NCI-H446 (cell line): ENCODE measurements at places on chromosomes 5 and 9.

GRCh38 chr9:86069206-86069869 lies 30.0 kb downstream of the GOLM1 start:
- no peak for DNase-seq

DNA sequence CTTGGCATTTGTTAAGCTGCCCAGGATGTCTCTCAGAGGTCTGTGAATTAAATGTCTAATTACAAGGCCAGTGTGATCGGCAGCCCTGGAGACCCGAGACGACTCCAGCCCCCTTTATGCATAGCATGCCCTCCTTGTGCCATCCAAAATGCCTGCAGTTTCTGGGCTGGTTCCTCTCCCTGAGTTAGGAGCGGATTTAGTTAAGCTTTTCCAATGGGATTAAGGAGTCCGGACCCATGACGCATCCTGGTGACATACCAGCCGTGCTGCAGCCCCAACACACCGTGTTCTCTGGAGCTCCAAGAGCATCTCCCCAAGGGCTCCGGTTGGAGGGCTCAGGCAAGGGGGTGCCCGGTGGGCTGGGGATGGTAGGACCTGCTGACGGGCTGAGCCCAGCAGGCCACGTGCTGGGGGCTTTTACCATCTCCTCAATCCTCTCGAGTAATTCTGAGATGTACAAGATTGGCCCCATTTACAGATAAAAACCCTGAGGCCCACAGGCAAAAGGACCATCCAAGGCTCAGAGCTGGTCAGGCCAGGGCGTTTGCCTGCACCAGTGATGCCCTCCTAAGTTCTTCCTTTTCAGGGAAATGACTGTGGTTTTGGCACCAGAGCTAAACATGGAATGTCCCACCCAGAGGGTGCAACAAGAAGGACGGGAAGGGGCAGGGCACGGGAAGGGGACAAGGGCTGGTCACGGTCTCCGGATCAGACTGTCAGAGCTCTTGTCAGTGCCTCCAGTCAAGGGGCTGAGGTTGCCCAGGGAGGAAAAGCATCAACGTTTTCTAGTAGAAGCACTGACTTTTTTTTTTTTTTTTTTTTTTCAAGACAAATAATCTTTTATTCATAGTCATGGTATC lies 82.6 kb upstream of the PHYKPL start:
- DNase-seq, result no peak

DNA sequence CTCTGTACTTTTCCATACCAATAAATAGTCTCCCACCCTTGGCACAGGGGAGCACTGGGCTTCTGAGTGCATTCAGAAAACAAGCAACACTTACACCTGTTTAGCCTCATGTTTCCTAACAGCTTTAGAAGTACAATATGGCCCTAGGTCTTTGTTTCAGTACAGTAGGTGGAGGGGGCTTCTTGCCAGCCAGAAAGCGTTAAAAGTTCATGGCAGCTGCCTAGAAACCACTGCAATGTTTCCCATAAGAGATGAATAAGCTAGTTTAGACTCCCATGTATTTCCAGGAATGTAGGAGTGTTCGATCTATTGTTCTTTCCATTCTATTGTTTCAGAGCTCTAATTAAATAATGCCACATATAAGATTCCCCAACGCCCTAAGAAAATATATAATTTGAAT lies 444.8 kb downstream of the ARHGEF28 start:
- no peak for DNase-seq

- no peak for DNase-seq
Measured at GRCh38 chr5:170716396-170716795, 67.1 kb upstream of the GABRP start.

DNA sequence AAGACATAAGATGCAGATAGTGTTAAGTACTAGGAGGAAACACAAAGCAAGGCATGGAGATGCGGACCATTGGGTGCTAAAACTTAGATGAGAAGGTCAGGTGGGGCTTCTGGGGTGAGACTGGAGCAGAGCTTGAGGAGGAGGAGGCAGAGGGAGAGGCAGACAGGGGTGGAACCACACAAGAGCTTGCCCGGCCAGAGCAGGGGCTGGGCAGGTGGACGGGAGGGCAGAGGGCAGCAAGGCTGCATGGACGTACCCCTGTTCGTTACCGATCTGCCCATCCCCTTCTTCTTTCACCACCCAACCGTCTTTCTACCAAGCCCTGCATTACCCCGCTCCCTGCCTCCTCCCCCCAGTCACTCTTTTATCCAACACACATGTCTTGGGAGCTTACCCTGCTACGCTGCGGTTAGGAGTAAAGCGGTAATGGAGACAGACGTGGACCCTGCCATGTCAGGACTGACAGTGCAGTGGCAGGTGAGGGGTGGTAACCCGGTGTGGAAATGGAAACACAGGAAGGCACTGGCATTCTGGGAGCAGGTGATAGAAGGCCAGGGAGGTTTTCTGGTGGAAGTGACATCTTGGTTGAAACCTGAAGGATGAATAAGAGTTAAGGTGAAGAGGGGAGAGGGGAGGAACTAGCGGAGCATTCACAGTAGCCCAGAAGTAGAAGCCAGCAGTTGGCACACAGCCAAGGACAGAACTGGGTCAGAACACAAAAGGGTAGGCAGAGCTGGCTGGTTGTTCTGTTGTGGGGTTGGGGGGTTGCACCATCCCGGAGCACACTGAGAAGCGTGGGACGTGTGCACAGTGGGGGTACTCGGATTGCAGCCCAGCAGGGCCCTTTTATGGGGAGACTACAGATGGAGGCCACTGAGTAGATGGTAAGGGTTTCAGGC lies 167.2 kb downstream of the CACNA1B start:
- no peak for DNase-seq

- peak; percentile 53 for DNase-seq
Measured at GRCh38 chr9:121926351-121926801, 166.7 kb downstream of the TTLL11 start.

- DNase-seq, result no peak
Measured at GRCh38 chr9:20333991-20334390, 288.3 kb downstream of the MLLT3 start.

GRCh38 chr5:60147791-60148190 lies 254.3 kb upstream of the PDE4D start:
- no peak for DNase-seq

GRCh38 chr5:50463047-50463446 lies 22.0 kb upstream of the EMB start:
- no peak for DNase-seq

GRCh38 chr5:9498541-9499497 lies 47.1 kb downstream of the SEMA5A start:
- DNase-seq, result no peak

DNA sequence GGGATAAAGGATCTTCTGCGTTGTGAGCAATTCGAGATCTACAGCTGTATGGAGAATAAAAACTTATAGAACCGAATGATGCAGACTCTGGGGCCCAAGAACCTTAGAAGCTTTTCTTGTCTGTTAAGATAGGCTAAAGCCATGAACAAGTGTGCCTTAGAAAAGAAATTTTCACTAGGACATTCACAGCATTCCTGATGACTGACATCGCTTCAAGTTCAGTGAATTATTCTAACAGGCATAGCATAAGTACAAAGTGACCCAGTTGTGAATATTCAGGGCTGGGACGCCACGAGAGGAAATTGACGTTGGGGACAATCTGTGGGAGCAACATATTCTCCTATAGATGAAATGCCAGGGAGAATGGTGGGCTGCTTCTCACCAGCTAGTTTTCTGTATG lies 32.0 kb upstream of the PANK3 start:
- DNase-seq, result no peak

- no peak for DNase-seq
Measured at GRCh38 chr9:100284247-100284646, 68.5 kb downstream of the TEX10 start.

GRCh38 chr5:57179262-57180200 lies 5.7 kb downstream of the GPBP1 start:
- no peak for DNase-seq

GRCh38 chr9:92660266-92660665 lies 9.7 kb downstream of the IPPK start:
- DNase-seq, result no peak

GRCh38 chr5:151038801-151039238 lies 18.4 kb downstream of the GPX3 start:
- no peak for DNase-seq

- no peak for DNase-seq
Measured at GRCh38 chr9:130020618-130021017, 22.4 kb downstream of the FNBP1 start.

DNA sequence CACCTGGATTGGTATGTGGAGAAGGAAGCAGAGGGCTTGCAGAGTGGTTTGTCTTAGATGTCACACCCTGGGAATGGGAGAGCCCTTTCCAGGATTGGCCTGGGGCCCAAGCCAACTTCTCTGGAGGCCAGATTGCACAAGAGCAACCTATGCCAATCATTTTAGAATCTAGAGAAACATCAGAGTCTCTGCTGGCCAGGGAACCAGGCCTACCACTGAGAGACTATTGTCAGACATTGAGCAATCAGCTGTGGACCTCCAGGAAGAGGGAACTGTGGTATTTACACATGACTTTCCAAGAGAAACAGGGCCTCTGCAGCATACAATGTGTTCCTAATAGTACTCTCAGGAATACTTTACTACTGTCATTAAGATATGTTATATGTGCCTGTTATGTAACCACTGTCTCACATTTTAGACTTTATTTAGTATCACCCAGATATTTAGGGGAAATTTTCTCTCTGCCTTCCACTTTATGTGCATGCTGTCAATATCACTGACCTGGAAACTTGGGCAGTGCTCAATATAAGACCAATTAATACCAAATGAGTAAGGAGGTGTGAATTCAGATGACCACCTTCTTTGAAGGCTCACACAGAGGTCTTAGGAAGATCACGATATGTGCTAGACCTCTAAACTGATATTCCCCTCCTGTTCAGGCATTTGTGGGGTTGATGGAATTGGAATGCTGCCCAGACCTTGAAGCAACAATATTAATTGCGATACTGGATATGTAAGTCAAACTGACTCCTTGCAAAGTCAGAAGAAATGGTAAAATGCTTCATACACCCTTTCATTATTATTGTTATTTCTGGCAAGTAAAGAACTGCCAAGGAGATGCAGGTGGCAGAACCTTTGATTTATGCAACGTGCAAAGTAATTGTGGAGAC lies 20.5 kb upstream of the CCL28 start:
- DNase-seq, result peak; percentile 96

- no peak for DNase-seq
Measured at GRCh38 chr9:109910671-109911518, 130.9 kb downstream of the PALM2AKAP2 start.

GRCh38 chr5:57325678-57326397 lies 152.0 kb downstream of the GPBP1 start:
- DNase-seq, result no peak

DNA sequence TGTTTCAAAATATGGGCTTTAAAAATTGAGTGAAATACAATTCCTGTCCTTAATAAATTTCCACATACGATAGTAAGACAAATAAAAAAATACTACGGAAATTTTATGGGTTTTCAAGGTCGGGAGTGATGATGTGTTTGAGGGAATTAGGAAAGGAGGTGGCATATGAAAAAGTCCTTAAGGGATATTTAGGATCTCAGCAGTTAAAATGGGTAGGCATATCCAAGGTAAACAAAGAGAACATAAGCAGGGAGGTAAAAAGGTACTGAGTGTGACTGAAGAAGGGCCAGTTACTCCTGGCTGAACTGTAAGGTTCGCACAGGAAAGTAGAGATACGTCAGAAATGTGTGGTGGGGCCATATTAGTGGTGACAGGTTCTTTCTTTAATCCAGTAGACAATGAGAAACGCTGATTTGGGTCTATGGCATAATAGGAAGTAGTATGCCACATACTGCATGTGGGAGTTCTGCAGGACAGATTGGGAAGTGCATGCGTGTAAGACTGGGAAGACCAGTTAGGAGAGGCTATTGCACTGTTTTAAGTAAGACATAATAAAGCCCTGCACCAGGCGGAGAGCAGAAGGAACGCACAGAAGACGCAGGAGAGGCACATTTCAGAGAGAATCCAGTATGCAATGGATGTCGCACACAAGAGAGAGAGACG lies 937 bp upstream of the HMGCR start:
- DNase-seq, result peak; percentile 59

DNA sequence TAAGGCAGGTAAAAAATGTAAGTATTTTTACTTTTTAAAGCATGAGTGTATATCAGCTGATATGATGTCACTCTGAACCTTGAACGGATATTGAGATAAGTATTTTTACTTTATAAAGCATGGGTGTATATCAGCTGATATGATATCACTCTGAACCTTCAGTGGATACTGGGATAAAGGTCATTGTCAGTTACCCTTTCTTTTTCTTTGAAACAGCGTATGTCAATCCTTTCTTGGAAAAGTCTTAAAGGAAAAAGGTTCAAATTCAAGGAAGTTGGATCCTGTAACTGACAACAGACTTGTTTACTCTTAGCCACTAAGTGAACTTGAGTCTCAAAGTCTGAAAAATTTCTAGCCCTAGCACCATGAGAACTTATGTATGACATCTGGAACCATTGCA lies 61.7 kb upstream of the IFNK start:
- DNase-seq, result no peak

DNA sequence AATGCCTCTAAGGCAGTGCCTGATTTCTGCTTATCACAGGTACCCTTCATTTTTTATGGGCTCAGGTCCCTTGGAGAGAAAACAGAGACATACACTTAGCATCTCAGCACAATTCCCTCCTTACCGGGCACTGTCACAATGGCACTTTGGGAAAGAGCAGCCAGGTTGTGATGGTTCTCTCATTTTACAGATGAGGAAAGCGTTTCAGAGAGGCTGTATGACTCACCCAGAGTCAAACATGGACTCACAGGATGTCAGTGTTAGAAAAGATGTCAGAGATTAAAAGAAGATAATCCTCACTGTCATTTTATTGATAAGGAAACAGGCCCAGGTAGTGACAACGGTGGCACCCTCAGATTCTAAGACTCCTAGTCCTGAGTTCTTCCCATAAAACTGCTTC lies 12.0 kb upstream of the SLC31A2 start:
- no peak for DNase-seq

DNA sequence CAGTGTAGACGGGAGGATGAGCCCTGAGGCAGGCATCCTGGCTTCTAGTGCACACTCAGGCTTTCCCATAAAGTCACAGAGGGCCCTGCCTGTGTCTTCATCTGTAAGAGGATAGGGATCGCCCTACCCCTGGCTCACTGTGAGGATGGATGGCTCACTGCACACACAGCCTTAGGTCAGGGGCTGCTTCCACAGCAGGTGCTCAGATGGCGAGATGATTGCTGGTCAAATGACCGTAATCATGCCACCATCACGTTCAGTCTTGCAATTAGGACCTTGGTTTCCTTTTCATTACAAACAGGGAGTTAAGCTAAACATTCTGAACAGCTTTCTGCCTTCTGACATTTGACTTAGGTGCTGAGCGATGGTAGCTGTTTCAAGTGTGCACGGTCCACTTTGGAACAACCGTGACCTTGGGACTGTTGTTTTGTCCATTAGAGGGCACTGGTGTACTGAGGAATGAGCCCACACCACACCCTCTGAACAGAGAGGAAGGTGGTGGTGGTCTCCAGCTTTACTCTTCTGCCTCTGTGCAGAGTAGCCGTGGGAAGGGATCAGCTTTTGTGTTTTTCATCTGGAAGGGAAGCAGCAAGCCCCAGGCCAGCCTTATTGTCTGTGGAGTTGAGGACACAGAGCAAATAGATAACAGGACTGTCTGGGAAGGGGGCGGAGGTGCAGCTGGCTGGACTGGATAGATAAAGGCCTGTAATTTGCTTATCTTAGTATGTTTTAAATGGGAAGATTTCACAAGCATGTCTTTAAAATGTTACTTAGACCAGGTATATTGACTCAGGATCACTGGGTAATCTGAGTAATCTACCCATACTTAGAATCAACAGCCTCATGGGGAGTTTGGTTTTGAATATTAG lies 183.1 kb downstream of the TRIO start:
- DNase-seq, result no peak

- DNase-seq, result no peak
Measured at GRCh38 chr5:55925181-55925580, 69.6 kb downstream of the IL6ST start.
